ENCODE measurements at places on chromosomes 12 and 14.
A peak's percentile ranks its signal among the peaks of the same experiment; 100 is the strongest.

DNA sequence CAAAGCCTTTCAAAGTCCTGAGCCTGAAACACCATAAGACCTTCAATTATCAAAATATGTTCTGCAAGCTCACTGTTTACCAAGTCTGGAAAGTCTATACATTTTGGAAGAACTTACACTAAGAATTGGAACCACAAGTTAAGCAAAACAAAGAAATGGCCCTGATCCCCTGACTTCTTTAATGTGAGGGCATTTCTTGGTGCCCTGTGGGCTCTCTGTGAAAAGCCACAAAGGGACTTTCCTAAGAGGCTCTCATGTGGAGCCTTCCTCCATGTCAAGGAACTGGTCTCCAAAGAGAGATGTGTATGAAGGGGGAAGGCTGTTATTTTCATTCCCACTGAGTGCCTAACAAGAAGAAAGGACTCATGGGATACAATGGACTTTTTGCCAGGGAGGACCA lies 13.5 kb upstream of the MYH6 start:
- peaks cover under 1% of the 10 kb centered on the region for H3K27me3 ChIP-seq
- H3K4me1 ChIP-seq: no peaks in the 10 kb centered on the region
- no peak overlapping the region for H3K4me3 ChIP-seq
- no peak overlapping the region for H3K27ac ChIP-seq
- H3K36me3 ChIP-seq: no peaks in the 10 kb centered on the region

DNA sequence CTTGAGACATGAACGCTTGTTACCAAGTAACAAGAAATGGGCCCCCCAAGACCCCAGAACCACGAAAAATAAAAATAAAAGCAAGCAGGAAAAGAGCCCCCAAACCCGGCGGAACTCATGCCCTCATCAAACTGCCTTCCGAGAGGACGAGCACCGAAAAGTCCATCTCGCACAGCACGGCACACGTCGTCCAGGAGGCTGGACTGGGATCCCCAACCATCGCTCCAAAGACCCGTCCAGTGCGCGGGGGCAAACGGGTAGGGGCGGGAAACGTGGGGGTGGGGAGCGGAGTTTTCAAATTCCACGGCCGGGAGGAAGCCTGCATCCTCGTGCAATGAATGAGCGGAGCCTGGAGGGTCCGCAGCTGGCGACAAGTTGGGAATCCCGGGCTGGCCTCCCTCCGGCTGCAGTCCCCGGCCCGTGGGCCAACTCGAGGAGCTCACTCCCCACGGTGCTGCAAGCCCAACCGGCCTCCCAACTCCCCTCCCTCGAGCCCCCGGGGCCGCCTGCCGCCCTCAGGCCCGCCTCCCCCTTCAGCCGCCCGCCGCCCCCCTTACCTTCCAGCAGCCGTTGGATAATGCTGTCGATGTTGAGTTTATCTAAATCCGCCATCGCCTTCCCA lies 484 bp downstream of the PPP1CC start:
- H3K27me3 ChIP-seq: no peaks in the 10 kb centered on the region
- H3K27ac ChIP-seq: no peak overlapping the region
- H3K36me3 ChIP-seq: no peaks in the 10 kb centered on the region
- no peak for DNase-seq

GRCh38 chr12:105026411-105026810 lies 40.3 kb downstream of the NOPCHAP1 start:
- no peak for DNase-seq
- H3K27me3 ChIP-seq: no peaks in the 10 kb centered on the region
- H3K27ac ChIP-seq: no peak overlapping the region

GRCh38 chr14:85061256-85061655 lies 468.7 kb upstream of the FLRT2 start:
- H3K36me3 ChIP-seq: no peaks in the 10 kb centered on the region
- no peak overlapping the region for H3K27ac ChIP-seq
- no peak overlapping the region for H3K4me3 ChIP-seq

DNA sequence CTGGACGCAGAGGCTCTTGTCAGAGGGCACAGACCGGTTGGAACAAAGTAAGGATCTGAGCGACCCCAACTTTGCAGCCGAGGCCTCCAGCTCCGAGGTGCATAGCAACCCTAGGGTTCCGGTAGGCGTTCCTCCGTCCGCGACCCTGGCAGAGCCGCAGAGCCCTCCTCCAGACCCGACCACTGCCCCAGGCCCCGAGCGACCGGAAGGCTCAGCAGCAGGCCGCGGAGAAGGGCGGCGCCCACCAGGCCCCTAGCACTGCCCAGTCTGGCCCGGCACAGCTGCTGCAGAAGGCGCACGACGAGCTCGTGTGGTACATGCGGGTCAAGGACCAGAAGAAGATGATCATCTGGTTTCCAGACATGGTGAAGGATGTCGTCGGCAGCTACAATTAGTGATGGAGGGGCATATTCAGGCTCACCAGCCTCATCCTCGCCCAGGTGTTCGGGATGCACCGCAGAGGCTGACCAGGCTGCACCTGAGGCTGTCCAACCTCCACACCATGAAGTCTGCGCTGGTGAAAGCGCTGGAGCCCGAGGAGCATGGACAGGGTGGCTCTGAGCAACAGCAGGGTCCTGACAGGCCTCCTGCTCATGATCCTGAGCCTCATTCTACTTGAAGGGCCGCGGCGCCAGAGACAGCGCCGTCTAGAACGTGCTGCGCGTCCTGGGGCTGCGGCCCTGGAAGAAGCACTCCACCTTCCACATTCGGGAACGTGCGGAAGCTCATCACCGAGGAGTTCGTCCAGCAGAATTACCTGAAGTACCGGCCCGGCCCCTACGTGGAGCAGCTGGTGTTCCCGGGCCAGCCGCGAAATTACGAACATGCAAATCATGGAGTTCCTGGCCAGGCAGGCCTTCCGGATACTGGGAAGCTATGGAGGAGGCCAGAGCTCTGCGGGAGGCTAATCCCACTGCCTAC lies 24.5 kb downstream of the CAPS2 start:
- no peak overlapping the region for H3K4me3 ChIP-seq
- no peaks in the 10 kb centered on the region for H3K27me3 ChIP-seq
- H3K27ac ChIP-seq: no peak overlapping the region
- H3K36me3 ChIP-seq: no peaks in the 10 kb centered on the region
- H3K4me1 ChIP-seq: no peaks in the 10 kb centered on the region

DNA sequence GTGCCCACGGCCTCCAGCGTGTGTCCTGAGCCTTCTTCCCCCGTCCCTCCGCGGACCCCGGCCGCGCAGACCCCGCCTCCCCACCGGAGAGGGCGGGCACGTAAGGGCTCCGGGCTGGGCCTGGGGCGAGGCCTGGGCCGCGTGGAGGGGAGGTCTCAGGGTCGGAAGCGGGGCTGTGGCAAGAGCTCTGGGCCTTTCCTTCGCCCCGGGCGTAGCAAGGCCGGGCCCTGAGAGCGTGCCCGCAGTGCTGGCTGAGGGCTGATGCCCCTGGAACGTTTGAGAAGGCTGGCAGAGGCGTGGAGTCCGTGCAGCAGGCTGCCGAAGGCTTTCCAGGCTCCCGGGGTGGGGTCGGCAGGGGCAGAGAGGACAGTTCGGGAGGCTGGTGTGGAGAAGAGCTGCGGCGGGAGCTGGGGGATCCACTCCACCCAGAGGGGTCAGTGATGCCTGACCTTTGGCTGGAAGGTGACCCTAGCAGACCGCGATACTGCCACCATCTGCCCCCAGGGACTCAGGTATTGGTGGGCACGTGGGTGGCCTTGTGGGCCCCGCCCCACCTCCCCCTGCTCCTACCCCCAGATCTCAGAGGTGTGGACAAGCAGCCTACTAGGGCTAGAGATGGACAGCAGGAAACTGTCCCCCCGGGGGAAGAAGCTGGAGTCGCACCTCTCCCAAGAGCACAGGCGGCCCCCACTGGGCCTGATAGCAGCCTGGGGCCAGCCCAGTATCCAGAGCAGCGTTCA lies 558 bp downstream of the TEX22 start:
- H3K4me3 ChIP-seq: peak overlapping the region; percentile 67
- H3K27me3 ChIP-seq: no peaks in the 10 kb centered on the region
- H3K36me3 ChIP-seq: no peaks in the 10 kb centered on the region
- no peaks in the 10 kb centered on the region for H3K4me1 ChIP-seq
- no peak for DNase-seq

GRCh38 chr12:92362785-92363184 lies 217.1 kb upstream of the BTG1 start:
- no peaks in the 10 kb centered on the region for H3K27me3 ChIP-seq
- H3K4me3 ChIP-seq: peak overlapping the region; percentile 66
- DNase-seq: peak; percentile 89
- no peaks in the 10 kb centered on the region for H3K36me3 ChIP-seq
- H3K27ac ChIP-seq: peak overlapping the region; percentile 98

Data from MM.1S (cell line).